NCI-H82 (cell line): ENCODE measurements at places on chromosomes 7 and 10.

DNA sequence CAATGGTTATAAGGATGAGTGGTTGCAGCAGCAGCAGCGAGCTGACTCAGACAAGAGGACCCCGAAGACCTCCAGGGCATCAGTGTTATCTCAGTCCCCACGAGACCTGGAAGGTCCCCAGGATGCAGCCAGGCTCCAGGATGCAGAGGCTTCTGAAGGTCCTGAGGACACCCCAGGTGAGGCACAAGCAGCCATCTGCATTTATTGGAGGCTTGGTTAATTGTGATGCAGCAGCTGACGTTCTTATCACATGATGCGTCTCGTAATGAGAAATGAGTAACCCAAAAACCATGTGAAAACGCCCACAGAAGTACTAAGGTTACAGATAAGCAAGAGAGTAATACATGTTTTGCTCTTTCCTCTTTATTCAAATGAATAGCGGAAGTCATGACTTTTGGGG, 17.4 kb downstream of the C7orf57 start:
- no peak for DNase-seq

DNA sequence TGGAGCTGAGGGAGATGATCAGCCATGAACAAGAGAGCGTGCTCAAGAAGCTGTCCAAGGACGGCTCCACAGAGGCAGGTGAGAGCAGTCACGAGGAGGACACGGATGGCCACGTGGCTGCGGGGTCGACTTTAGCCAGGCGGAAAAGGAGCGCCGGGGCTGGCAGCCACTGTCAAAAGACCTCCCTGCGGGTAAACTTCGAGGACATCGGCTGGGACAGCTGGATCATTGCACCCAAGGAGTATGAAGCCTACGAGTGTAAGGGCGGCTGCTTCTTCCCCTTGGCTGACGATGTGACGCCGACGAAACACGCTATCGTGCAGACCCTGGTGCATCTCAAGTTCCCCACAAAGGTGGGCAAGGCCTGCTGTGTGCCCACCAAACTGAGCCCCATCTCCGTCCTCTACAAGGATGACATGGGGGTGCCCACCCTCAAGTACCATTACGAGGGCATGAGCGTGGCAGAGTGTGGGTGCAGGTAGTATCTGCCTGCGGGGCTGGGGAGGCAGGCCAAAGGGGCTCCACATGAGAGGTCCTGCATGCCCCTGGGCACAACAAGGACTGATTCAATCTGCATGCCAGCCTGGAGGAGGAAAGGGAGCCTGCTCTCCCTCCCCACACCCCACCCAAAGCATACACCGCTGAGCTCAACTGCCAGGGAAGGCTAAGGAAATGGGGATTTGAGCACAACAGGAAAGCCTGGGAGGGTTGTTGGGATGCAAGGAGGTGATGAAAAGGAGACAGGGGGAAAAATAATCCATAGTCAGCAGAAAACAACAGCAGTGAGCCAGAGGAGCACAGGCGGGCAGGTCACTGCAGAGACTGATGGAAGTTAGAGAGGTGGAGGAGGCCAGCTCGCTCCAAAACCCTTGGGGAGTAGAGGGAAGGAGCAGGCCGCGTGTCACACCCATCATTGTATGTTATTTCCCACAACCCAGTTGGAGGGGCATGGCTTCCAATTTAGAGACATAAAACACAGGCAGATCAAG, 3.3 kb downstream of the GDF2 start:
- DNase-seq: no peak

DNA sequence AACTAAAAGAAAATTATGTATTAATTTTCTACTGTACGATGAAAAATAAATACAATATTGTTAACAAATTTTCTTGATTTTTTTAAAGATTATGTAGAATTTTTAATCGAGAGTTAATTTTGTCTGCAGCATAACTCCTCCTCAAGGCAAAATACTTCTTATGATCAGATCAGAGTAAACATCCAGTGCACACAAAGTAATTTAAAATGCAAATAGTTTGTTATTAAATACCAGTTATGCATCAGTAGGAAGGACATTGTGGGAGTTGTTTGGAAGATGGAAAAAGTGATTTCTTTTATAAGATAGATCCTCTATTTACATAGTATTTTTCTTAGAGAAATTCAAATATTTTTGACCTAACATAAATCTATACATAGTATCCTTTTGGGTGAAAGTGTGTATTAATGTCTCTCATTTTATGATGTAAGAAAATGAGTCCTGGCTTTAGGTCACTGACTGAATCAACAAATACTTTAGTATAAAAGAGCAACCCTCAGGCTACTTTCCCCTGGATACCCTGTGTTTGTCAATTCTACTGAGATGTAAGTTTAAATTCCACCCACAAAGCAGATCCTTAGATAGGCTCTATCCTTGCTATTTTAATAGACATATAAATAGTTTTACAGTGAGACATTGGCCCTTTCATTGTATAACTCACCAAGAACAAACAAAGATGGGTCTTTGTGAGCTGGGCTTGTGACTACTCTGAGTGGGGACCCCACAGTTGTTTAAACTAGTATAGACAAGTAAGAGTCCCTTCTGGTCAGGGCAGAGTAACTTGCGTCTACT, 1133.7 kb downstream of the GATA3 start:
- no peak for DNase-seq

DNA sequence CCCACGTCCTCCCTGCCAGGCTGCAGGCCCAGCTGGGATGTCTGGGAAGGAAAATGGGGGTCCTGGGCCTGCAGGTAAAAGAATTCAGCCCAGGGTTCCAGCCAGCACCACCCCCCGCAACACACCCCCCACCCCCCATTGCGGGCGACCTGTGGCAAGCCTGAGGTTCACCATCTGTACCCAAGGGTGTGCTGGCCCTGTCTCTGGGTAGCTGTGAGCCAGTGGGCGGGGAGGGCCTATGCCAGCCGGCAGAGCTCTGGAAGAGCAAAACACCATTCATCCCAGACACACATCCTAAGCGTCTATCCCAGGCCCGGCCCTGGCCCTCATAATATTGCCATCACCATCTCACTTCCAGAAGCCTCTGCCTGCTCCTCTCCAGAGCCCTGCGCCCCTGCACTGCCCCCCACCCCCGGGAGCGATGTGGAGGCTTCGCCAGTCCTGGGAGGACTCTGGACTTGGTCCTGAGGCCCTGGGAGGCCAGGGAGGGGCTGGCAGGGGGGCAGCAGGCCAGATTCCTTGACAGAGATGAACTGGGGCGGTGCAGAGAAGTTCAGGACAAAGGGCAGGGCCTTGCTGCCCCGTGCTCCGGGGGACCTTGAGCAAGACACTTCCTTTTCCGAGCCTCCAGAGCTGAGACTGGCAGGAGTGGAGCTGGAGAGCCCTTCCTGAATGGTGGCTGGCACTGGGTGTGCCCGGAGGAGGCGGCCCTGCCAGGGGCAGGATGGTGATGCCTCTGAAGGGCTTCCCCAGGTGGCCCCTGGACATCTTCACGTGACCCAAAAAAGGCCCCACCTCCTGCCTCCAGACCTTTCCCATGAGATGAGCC, 8.7 kb upstream of the TTYH3 start:
- no peak for DNase-seq

GRCh38 chr7:81590131-81590530, 179.7 kb downstream of the HGF start:
- DNase-seq: no peak

DNA sequence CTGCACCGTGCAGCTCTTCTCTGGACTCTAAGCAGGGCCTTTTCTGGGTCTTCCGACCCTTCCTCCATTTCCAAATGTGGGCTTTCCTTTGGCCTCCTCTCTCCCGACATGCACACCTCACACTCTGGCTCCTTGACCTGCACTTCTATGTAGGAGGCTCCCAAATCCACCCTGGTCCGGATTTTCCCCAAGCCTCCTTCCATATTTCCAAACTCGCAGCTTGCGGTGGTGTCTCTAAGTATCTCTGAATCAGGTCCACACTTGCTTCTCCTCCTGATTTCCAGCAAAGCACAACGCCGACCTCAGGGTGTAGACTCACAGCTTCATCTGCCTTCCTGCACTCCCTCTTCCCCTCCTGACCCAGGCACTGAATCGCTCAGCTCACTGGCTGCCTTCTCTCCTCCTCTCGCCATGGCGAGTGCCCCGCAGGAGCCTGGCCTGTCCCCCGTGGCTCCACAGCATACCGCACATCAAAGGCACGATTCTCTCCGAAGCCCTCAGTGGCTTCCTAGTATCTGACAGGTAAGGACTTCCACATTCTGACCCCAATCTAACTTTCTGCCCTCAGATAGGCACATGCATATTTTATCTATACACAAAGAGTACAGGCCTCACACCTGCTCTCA, 27.8 kb downstream of the DIP2C start:
- no peak for DNase-seq

DNA sequence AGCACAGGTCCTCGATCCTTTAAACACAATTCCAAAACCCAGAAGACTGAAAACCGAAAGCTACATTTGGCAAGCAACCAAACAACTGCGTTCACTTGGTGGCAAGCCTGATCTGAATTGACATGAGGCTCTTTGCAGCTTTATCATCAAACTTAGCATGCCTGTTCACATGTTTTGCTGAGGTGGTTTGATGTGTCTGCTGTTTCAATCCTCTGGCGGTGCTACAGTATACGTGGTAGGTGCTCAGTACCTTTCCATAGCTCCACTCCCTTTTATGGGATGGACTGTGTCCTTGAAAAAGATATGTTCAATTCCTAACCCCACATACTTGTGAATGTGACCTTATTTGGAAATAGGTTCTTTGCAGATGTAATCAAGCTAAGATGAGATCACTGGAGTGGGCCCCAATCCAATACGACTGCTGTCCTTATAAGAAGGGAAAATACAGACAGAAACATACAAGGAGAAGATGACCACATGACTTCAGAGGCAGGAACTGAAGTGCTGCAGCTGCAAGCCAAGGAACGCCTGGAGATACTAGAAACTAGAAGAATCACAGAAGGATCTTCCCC, 33.4 kb downstream of the CCDC6 start:
- no peak for DNase-seq

GRCh38 chr10:101089520-101090299, 27.9 kb downstream of the KAZALD1 start:
- DNase-seq: no peak

DNA sequence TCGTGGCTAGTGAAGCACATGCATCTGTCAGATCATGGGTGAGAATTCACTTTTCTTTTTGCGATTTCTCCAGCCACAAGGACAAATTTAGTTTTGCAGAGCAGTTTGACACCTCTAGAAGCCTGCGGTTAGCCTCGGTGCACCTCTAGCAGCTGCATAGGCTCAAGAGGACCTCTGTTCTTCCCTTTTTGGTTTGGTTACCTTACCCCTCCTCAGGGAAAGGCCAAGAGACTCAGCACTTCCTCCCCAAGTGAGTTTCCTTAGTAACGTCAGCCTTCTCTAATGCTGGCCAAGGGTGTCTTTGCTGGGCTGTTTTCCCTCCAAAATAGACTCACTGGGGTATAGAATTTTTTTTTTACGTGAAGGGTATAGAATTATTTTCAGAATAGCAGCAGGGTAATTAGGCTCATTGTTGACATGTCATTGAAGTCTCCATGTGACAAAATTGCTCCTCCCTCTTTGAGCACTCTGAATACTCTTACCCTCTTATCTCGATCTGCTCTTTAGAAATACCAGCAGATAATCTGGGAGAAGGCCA, 97.8 kb downstream of the AUTS2 start:
- DNase-seq: no peak

GRCh38 chr7:11748884-11749283, 83.1 kb downstream of the THSD7A start:
- DNase-seq: peak; percentile 81

GRCh38 chr7:24971333-24972165, 8.4 kb downstream of the OSBPL3 start:
- peak; percentile 12 for DNase-seq

DNA sequence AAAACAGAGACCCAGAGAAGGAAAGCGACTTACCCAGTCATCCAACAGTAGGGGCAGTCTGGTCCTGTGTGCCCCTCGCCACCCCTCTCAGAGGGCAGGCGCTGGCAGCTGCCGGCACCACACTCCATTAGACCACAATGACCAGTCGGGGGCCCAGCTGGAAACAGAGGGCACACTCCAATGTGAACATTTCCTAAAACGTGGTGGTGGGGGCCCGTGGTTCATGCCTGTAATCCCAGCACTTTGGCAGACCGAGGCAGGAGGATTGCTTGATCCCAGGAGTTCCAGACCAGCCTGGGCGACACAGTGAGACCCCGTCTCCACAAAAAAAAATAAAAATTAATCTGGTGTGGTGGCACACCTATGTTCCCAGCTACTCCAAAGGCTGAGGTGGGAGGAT, 912 bp upstream of the OAT start:
- no peak for DNase-seq

GRCh38 chr7:42033480-42033879, 203.5 kb downstream of the GLI3 start:
- DNase-seq: no peak

DNA sequence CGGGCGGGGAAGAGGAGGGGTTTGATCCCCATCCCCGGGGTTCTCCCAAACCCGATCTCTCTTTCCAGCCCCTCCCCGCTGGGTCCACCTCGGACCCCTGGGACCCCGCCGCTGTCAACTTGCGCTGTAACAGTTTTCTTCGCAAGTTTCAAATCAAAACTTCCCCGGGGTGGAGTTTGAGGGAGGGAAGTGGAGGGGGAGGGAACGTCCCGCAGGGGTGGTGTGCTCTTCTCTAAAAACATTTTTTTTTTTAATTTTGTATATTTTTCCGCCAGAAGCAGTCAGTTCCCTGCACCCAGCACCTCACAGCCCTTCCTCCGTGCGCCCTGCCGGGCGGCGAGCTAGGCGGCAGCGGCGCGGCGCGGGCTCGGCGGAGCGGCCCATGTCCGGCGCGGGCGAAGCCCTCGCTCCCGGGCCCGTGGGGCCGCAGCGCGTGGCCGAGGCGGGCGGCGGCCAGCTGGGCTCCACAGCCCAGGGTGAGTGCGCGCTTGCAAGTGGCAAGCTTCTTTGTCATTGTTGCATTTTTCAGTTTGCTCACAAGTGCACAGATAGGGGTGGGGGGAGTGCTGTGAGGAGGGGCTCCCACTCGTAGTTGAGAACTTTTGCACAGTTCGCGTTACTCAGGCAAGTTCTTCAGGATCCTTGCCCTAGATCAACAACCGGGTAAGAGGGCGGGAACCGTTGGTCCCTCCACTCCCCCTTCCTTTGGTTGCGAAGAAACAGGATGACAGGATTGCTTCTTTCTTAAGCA, 933 bp downstream of the MDFIC start:
- peak; percentile 27 for DNase-seq

DNA sequence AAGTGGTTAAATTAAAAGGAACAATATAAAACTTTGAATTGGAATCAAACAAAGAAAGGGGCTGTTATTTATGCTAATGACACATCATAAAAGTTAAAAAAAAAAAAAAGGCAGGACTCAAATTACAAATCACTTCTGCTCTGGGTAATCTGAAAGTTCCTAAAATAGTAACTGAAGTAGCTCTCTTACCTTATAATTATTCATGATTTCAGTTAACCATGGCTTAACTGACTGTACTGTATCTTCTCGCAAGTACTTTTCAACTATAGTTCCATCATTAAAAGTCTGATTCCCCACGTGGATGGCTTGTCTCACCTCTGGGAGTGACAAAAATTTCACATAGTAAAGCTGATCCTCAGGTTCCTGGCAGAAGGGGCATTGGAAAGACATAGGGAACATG, 82.5 kb downstream of the CPVL start:
- no peak for DNase-seq

GRCh38 chr7:23242321-23242720, 4.3 kb upstream of the GPNMB start:
- no peak for DNase-seq

- no peak for DNase-seq
These were observed 37.1 kb downstream of the RBAK start for GRCh38 chr7:5082806-5083205.

- no peak for DNase-seq
These were observed 219.9 kb upstream of the KMT2E start for GRCh38 chr7:104794154-104794553.

- DNase-seq: no peak
These were observed 1.8 kb downstream of the UBE3C start for GRCh38 chr7:157140511-157140905.
